ENCODE measurements at places on chromosomes 16 and 17. TPM values are rescaled to one million over a fixed set of nuclear protein-coding genes. Genes with fewer than 3 reads are reported as not detected.

DNA sequence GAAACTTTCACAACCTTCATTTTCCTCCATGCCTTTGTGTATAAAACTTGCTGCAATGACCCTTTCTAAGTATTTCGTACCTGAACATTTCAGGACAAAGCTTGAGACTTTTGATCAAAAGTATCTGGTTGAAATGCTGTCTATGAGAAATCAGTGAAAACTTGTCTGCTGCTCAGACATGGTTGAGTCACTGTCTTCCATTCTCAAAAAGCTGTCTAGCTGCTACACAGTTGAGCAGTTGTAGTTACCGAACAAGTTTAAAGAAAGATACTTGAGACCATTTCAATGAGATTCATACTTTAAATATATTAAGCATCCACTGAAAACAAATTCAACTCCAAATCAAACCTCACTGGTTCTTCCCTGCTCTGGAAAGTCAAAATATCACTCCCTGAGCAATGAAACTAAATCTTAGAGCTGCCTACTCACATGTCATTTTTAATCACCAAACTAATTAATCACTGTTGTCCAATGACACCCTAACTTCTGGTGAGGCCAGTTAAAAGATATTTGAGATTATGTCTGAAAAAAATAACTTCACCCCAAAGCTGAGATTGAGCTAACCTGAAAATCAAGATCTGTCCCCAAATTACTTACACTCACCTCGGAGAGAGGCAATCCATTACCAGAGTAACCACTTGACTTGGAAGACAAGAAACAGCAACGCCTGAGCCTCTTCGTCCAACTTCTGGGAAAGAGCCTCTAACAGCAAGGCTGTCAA lies 488 bp downstream of the TMEM100 start:
- DNase-seq = no peak

DNA sequence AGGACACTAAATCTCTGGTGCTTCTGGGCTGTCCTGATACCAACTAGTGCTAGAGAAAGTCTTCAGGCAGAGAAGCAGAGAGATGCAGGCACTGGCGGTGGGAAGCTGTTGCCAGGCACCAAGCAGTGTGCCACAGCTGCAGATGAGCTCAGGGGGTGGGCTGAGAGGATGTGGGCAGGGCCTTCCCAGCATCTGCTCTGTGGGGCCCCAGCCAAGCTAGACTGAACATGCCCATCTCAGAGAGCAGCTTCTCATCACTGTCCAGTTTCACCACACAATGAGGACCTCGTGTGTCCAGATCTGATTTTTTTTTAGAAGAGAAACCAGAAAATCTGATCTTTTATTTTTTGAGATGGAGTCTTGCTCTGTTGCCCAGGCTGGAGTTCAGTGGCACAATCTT lies 17.1 kb downstream of the PSKH1 start:
- DNase-seq = no peak

DNA sequence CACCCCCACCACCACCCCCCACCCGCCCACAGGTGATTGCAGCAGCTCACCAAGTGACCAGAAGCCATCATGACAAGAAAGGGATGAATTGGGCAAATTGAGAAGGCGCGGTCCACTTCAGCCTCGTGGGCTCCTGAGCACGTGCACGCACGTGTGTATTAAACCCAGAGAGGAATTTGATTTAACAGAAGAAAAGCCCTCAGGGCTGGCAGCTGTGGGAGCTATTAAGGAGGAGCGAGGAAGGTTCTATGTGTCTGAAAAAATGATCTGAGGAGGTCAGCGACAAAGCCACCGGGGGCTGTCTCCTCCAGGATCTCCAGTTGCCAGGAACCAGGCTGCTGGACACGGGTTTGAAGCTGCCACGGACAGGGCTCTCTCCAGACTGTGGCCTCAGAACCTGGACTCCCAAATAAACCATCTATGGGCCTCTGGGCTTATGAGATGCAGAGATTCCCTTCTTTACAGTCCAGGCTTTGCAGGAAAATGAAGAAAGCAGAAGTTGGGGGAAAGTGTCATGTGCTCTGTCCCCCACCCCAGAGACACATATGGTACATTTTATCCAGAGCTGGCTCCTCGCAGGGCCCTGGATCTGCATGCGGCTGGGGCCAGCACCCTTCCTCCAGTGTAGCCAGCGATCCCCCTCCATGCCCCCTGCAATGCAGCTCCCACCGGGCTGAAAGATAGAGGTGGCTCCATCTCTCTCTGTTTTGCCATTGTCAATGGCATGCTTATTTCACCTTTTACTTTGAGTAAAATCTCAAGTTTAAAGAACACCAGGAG lies 219.7 kb upstream of the RPL38 start:
- no peak for DNase-seq

GRCh38 chr17:82564241-82564640 lies 44.7 kb downstream of the FOXK2 start:
- DNase-seq = no peak

- DNase-seq = no peak
These were observed 15.6 kb upstream of the CEP20 start for GRCh38 chr16:15903960-15904359.

The TAT gene
- 0.16 TPM for polyA plus RNA-seq

Data from renal pelvis (tissue), 12 donors.